Astrocyte of the cerebellum (primary cell): ENCODE measurements at places on chromosomes 7 and 10.

DNA sequence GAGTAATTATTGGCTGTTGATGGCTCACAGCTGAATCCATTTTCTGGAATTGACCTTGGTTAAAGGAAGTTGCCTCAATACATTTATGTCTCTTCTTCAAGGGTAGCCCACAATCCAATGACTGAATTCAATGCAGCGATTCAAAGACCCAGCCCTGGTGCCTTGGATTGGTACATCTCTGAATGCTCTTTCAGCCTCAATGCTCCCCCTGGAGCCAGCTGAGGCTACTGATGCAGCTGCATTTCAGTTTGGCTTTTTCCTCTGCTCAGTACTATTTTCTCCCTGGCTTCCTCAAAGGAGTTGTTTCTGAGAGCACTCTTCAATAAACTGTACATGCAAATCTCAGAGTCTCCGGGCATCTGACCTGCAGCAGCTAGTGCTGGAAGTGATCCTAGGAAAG lies 633 bp upstream of the EBLN1 start:
- DNase-seq = no peak

- DNase-seq = no peak
These were observed 379.9 kb downstream of the SH2D4B start for GRCh38 chr10:80917636-80918035.

DNA sequence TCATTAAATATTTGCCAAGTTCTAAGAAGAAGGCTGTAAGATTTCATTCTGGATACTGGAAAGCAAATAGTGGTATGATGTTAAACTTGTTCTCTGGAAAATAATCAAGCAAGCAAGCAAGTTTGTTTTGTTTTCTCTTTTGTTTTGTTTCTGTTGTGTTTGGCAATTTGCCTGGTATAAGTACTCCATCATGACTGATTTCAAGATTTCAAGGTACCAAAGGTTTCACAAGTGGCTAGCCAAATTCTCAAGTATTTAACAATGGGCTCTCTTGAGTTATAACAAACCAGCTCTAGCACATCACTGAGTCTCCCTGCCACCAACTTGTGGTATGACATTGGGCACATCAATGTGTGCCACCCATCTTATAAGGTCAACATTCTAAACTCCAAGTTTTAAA lies 151.7 kb upstream of the IGFBP3 start:
- peak; percentile 44 for DNase-seq

DNA sequence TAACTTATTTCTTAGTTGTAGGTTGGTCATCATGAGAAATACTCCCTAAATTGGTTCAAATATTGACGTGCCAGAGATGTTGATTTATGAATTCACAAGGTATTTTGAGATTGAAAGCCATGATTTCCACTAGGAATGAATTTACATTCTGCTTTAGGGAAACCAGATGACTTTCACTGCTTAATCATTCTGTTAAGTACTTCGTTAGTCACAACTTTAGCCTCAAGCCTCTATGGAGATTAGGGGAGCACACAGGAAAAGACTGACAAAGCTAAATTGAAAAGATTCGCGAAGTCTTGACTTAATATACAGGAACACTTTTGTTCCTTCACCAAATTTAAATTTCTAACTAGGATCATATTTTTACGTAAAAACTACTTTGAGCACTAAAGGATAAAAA lies 250.4 kb upstream of the CACNA2D1 start:
- DNase-seq = no peak

DNA sequence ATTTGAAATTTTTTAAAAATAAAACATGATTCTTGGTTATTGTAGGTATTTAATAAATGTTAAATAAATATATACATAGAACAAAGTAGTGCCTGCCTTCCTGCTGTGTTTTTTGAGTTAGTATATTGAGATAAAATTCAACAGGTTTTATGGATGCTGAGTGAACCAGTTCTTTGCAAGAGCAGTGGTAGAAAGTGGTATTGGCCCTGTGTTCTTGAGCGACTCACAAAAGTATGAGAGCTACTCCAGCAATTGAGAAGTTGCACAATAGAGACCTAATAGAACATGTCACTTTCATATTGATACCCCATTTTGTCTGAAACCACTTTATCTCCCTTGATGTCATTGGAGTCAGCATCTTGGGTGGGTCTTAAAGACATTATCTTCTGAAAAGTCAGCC lies 32.6 kb upstream of the GJD4 start:
- DNase-seq = no peak

- no peak for DNase-seq
These were observed 38.3 kb downstream of the PRTFDC1 start for GRCh38 chr10:24914148-24914547.

- DNase-seq = no peak
These were observed 57.7 kb downstream of the DNAJB6 start for GRCh38 chr7:157394246-157395191.

GRCh38 chr10:63760708-63761047 lies 239.5 kb downstream of the REEP3 start:
- DNase-seq = no peak

DNA sequence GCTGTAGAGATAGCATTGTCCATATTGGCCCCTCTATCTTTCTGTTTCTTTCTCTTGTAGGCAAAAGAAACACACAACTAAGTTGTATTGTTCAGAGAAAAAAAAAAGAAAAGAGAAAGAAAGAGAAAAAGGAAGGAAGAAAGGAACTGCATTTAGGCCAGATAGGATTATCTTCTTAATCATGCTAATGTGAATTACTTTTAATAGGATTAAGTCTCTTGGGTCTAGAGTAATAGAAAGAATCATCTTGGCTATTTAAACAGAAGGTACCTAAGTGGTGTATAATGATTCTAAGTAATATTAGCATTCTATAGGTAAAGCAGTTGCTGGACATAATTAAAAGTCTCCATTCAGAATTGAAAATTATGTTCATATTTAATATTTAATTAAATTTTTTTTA lies 42.2 kb downstream of the GPR85 start:
- DNase-seq = no peak

DNA sequence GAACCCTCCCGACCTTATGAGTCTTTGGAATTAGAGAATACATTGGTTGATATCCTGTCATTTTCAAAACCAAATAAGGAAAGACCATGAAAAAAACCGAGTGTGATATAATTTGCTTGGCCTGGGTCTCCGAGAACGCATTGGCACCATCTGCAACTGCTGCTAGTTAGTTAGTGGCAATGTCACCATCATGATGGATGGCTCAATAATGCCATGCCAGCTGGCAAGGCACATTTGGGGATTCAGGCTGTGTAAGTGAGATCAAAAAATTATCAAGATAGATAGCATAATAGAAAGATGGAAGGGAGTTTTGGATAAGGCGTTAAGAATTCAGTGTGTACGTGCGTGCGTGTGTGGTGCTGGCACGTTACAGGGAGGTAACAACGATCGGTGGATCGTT lies 134.7 kb upstream of the TCERG1L start:
- no peak for DNase-seq

DNA sequence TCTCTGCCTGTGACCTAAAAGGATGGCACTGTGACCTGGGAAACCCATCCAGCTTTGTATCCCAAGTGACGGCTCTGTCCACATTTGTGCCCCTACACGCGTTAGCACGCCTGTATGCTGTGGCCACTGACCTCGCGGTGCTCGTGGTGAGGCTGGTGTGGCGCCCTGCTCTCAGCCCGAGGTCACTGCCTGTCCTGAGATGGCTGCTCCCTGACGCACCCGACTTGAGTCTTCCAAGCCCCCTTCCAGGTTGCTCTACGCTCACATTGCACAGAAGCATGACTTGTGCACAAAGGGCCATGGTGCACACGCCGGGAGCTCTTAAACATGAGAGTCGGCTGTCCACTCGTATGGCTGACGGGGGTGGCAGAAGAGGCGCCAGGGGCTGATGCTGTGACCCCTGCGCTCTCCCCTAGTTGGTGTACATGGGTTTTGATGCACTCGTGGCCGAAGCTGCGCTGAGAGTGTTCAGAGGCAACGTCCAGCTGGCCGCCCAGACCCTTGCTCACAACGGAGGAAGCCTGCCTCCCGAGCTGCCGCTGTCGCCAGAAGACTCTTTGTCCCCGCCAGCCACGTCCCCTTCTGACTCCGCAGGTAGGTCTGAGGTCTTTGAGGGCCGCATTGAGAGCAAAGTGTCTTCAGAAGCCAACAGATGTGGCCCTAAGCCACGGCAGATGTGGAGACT lies 33.5 kb downstream of the WDR86 start:
- no peak for DNase-seq

DNA sequence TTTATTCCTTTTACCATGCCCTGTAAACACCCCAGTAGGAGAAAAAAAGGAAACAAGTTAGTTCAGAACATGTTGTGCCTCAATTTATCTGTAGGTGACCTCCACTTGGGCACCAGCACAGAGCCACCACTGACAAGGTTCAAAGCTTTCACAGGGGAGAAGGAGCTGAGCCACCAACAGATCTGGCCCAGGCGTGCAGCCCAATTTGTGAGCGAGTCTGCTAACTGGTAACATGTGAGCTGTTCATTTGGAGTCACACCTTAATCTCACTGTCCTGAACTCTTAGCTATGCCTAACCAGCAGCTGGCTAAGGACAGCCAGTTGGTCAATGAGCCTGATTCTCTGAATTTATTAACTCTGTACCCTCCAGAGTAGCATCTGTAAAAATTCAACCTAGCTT lies 78.4 kb upstream of the CAMK2B start:
- no peak for DNase-seq

DNA sequence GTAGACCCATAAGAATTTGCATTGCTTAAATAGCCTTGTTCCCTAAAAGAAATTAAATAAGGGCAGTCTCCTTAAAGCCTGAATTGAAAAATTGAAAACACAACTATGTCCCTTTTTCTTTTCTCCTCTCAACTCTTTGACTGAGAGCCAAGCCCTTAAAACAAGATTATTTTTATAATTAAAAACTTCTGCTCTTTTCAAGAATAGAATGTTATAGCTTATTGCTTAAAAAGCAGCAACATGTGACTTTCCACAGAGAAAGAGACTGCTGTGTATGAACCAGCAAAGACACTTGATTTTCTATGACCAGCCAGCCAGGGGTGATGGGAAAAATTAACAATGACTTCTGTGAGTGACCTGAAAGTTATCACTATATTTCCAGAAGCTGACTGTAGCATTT lies 295.2 kb upstream of the CELF2 start:
- no peak for DNase-seq
